ENCODE measurements at places on chromosomes 1 and 21.

DNA sequence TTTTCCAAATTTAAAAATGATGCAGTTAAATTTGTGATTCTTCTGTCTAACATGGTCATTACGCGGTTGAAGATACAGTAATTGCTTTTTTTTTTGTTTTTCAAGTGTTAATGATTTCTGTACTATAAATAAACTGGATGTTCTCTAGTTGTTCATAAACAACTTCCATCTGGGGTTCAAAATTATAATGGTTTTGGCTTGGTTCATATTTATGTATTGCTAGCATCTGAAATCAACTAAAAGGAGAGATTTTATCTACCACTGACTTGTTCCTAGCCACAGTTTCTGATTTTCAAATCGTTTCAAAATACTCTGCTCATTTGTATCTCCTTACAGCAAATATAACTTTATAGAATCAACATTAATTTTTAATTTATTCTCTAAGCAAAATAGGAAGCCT is 35.2 kb upstream of the PLPPR4 start:
- DNase-seq = no peak

GRCh38 chr1:18883079-18883478 is 19.3 kb downstream of the ALDH4A1 start:
- DNase-seq = no peak

DNA sequence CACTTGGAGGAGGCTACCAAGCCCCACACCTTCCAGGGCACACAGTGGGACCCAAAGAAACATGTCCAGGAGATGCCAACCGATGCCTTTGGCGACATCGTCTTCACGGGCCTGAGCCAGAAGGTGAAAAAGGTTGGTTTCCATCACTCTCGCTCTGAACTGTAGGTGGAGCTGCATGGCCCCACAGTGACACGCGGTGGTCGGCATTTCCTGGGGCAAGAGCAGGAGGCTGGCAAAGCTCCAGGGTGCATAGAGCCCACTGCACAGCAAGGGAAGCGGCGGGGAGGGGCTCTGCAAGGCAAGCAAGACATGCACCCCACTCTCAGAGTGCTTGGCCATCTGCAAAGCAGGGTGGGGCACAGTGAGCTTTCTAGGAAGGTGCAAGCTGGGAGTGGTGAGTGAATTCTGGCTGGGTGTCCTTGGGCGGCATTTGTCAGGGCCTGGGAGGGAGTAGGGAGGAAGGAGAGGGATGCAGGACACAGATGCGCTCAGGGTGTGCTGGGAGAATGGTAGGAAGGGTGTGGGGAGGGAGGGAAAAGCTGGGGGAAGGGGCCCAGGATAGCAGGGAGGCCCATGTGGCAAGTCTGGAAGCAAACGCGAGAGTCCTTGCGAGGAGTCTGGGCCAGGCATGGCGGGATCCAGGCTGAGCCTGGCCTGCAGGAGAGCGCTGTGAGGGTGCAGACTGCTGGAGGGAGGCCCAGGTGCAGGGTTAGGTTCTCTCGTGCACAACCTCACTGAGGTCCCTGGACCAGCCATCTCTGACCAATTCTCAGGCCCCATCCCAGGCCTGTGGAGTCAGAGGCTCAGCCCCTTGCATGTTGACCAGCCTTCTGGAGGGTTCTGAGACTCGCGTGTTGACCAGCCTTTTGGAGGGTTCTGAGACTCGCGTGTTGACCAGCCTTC is 11.0 kb downstream of the TRPM2 start:
- DNase-seq = no peak

DNA sequence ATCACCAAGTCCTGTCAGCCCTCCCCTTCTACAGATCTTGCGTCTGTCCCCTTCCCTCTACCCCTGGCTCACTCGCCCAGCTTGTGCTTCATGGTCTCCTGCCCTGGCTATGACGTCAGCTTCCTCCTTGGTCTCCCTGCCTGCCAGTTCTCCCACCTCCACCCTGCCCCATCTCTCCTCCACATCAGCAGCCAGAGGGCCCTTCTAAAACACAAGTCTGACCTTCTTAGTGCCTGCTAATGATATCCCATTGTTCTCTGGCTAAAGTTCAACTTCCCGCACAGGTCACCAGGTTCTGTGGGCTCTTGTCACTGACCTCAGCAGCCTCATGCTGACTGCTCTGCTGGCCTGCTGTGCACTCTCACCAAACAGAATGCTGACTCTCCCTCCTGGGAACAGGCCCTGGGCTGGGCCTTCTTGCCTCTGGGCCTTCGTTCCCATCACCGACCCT is 24.7 kb upstream of the MYCL start:
- peak; percentile 19 for DNase-seq

Measured in OCI-LY7 (cell line).